GM12878 (cell line): ENCODE measurements at places on chromosomes 1 and 21.

GRCh38 chr1:91876040-91876470 is 9.9 kb downstream of the TGFBR3 start:
- peak; percentile 75 for DNase-seq

DNA sequence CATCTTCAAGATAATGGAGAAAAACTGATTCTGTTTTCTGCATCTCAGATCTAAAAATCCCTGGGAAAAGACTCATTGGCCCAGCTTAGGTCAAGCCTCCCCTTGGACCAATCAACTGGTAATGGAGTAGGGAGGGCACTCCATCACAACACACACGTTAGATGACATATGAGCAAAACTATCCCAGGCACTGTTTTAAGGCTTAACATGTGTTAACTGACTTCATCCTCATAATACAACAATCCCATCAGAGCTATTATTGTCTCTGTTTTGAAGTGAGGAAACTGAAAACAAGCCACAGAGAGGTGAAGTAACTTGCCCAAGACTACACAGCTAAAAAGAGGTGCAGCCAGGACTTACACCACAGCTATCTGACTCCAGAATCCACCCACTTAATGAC is 14.7 kb upstream of the CITED4 start:
- no peak for DNase-seq

GRCh38 chr1:159068886-159069285 is 7.7 kb downstream of the AIM2 start:
- DNase-seq, result no peak

- no peak for DNase-seq
Observed at GRCh38 chr1:93689521-93690223, 8.0 kb upstream of the BCAR3 start.

DNA sequence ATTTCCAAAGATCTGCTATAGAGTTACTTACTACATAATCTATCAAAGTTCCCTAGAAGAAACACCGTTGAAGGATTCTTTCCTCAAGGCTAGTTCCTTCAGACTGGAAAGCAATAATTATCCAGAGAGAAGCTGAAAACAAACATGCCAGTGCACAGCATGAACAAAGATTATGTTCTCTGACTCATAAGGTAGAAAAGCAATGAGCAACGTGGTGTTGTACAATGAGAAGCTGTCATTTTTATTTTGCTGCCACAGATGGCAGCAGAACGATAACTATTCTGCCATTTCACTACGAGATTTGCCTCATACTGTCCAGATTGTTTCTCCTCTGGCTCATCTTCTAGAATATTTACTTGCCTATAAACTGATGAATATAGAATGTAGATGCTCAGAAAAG is 10.7 kb downstream of the EXTL2 start:
- no peak for DNase-seq

GRCh38 chr1:44721485-44722361 is 9.2 kb downstream of the RNU5D-1 start:
- DNase-seq, result peak; percentile 99
